RKO (cell line): ENCODE measurements at places on chromosomes 12 and 14.

GRCh38 chr14:99793213-99794150, at the start of gene EML1:
EML1 (plus strand) TSS chr14:99793413; CDS start chr14:99793477, 64 bp downstream.
- no peak for DNase-seq

GRCh38 chr14:63460680-63461369, 82.4 kb downstream of the PPP2R5E start:
- no peak for DNase-seq

GRCh38 chr14:100381395-100382105, 58.4 kb downstream of the SLC25A47 start:
- DNase-seq, result no peak

DNA sequence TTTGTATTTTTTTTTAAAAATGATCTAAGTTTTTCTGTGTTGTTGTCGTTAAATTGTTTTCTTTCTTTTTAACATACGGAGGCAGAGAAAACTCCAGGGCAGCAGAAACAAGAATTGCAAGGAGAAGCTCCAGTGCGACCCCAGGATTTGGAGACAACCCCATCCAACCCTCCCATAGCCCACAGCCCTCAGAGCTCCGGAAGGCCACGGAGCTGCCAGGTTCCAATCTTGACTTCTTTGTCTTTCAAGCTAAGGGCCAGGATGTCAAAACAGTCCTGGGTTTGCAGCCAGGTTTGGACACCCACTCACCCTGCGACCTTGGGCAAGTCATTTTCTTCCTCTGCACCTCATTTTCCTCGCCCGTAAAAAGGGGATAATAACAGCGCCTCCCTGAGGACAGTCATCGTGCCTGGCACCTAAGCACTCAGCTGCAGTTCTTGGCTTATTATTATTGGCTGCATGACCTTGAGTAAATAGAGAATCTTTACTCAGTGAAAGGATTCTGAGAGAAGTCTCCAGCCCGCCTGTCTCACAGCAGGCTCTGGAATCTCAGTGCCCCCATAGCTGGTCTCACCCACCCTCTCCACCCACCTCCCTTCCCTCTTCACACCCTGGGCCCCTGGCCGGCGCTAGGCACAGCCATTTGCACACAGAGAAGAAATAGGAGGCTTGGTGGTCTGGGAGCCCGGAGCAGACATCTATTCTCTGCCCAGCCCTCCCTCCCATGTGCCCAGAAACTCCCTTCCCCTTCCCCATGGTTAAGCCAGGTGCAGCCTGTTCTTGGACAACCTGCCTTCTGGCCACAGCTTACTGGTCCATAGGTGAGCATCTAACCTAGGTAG, 79.4 kb upstream of the BCL11B start:
- no peak for DNase-seq

DNA sequence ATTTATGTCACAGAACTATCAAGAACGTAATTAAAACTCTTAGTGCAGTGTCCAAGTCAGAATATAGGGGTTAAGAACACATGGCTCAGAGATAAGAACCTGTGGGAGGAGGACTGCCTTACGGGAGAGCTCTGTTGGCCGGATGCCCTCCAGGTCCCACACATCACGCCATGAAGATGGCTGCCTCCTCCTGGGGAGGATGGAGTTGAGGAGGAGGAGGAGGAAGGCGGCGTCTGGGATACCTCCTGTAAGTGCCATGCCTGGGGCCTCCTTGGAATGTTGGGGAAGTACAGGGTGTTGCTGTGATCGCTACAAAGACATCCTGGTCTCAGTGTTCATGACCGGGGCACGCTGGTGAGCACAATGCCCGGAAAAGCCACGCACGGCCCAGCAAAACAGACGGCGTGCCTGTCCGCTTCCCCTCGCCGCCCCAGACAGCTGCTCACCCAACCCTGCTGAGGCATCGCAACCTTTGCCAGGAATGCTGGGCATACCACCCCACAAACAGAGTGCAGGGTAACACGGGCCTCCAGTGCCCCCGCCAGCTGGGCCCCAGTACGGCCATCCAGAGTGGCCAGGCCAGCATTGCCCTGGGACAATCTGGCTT, 28.7 kb upstream of the CD9 start:
- no peak for DNase-seq

DNA sequence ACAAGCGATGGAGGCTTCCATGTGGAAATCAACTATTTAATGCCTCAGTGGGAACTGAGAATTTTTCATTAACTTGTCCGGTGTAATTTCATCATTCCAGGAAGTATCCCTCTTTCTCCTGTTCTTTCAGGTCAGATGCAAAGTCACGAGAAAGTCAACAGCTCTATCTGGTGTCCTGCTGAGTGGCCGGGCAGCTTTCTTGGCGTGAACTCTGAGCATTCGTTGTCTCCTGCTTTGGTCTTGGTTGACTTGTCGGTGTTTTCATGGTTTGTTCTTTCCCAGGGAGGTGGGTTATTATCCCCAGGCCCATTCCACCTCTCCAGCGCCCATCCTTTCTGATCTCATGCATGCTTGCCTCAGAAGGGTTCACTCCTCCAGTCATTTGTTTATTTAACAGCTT, 149.1 kb downstream of the GLT1D1 start:
- DNase-seq, result no peak

- peak; percentile 44 for DNase-seq
Measured at GRCh38 chr12:71756054-71756690, 1.5 kb downstream of the RAB21 start.

DNA sequence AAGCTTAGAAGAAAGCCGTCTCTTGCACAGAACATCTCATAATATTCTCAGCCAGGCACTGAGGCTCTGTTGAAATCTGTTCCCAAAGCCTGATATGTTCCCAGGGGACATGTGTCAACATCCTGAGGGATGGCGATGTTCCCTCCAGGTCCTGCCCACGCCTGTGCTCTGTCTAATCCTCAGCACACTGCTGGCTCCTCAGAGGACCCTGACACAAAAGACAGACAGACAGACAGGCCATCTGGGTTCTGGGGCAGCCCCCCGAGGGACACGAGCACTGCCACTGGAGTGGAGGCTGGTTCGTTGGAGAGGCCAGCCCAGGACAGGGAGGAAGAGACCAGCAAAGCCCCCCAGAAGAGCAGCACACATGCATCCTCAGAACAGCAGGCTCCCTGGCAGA, 27.8 kb downstream of the CHGA start:
- no peak for DNase-seq

DNA sequence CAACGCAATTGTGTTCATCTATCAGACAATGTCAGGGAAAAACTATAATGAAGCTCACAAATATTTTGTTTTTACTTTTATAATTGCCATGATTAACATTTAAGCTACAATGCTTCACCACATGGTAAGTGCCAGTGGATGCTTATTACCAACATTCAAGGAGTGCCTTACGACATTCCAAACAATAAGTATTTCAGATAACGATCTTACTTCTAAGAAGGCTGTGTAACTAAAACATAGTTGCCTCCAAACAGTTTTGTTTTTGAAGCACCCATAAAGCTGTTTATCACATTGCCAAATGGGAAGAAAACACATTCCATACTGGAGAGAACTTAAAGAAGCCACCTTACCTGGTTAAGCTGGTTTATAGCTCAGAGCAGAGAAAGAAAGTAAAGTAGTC, 78.8 kb downstream of the RPS6KA5 start:
- DNase-seq, result no peak

GRCh38 chr14:69664265-69664664, 52.9 kb downstream of the SUSD6 start:
- DNase-seq, result no peak

GRCh38 chr12:15757553-15758255, 31.5 kb downstream of the EPS8 start:
- DNase-seq, result peak; percentile 84

DNA sequence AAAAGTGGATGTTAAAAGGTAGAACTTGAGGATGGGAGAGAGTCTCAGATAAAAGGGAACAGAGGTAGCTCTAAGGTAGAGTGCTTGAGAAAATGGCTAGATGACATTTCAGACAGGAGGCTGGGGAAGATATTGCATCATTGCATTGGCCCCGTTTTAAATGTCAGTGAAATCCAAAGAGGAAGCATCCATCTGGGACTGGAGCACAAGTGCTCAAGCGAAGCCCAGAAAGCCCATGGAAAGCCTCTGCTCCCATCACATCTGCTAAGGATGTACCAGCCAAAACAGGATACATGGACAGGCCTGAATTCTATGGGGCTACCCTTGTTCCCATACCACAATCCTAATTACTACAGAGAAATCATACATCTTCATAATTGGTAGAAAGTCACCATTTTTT, 581.5 kb upstream of the TMEM132C start:
- no peak for DNase-seq

- DNase-seq, result no peak
Measured at GRCh38 chr12:47073951-47074350, 5.5 kb upstream of the PCED1B start.

DNA sequence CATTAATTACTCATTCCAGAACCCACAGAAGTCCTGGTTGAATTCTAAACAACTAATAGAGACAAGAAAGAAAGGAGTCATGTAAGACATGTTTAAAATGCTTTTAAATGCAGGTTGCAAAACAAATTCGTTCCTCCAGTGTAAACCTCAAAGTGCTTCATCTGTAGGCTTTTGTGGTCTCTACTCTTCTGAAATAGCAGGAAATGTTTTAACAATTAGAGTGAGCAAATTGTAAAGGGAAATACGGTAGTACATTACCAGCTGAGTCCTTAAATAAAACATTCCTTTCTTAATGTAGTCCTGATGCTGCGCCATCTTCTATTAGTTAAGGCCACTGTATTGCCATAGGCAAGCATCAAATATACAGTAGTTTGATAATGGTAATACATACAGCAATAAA, 1934.2 kb upstream of the SEL1L start:
- no peak for DNase-seq

DNA sequence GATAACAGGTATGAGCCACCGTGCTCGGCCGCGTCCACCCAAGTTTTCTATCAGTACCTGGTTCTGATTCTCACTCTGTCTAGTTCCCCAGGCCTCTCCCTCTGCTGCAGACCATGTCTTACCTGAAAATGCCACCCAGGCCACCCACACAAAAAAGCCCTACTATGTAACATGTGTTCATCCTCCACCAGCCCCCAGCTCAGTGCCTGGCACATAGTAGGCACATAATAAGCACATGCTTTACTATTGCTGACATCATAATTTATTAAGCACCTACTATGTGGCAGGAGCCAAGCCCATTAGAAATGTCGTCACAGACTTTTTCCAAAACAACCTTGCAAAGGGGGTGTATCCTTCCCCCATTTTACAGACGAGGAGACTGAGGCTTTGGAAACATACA, 37.8 kb downstream of the CMKLR1 start:
- DNase-seq, result no peak

DNA sequence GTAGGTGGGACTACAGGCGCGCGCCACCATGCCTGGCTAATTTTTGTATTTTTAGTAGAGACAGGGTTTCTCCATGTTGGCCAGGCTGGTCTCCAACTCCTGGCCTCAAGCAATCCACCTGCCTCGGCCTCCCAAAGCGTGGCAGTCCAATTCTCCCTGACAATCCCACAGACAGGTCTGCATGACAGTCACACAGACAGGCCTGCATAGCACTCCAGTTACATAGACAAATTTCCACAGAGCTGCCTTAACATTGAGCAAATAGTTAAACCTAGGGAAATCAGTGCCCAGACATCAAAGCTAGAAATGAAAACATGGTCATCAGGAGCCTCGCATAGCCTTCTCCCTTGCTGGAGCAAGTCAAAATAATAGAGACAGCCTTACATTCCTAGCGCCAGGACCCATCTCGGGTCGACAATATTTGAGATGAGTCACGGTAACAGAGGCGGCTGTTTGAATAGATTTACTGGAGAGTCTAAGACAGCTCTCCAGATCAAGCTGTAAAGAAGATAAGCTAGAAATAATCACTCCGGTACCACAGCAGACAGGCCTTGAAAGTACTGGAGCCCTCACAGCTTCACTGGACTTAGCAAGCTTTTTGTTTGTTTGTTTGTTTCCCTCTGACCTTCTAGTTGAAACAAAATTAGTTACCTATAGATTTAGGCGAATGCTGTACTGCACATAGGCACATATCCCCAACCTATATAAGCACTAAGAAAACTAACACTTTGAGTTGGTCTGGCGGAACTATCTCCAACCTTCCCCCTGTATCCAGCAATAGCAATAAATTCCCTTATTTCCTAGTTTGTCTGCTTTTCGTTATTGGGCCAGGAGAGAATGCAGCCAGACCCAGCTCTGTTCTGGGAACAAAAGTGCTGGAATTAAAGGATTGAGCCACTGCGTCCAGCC, 23.8 kb upstream of the PYROXD1 start:
- no peak for DNase-seq

- DNase-seq, result no peak
Measured at GRCh38 chr12:66061557-66062289, 68.8 kb downstream of the LLPH start.
